ENCODE measurements at places on chromosomes 2 and 18. TPM values are rescaled to one million over a fixed set of nuclear protein-coding genes. Genes with fewer than 3 reads are reported as not detected.

- no peaks in the 10 kb centered on the region for H3K36me3 ChIP-seq
- no peak for DNase-seq
- peaks cover 32% of the 10 kb centered on the region for H3K4me1 ChIP-seq
- H3K27me3 ChIP-seq = no peaks in the 10 kb centered on the region
- peak overlapping the region; percentile 78 for H3K4me3 ChIP-seq
Observed at GRCh38 chr2:182426082-182426917, 536 bp downstream of the PDE1A start.

CPO gene
- total RNA-seq = not detected

DNA sequence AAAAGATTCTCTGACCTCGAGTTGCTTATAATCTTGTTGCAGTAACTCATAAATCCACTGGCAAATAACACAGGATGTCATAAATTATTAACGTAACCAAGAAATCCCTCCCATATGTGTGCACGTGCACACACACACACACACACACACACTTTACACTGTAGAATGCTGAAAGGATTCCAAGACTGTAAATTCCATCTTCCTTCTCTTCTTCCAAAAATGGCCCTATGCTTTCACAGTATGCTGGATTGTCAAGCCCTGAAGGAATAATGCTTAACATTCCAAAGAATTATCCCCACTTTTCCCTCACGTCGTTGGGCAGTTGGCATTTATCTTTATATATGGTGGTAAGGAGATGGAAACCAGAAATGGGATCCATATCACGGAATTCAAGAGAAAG is 117.5 kb upstream of the CRIM1 start:
- no peak overlapping the region for H3K27ac ChIP-seq
- no peak overlapping the region for H3K4me3 ChIP-seq
- no peaks in the 10 kb centered on the region for H3K4me1 ChIP-seq
- no peaks in the 10 kb centered on the region for H3K27me3 ChIP-seq
- no peak for DNase-seq

- no peaks in the 10 kb centered on the region for H3K36me3 ChIP-seq
- DNase-seq = no peak
- no peaks in the 10 kb centered on the region for H3K4me1 ChIP-seq
- no peaks in the 10 kb centered on the region for H3K27me3 ChIP-seq
- H3K27ac ChIP-seq = no peak overlapping the region
- no peak overlapping the region for H3K4me3 ChIP-seq
Observed at GRCh38 chr18:68267583-68267982, 447.3 kb downstream of the TMX3 start.

ANKRD29 gene
- total RNA-seq = 5.6 TPM

GRCh38 chr18:2894131-2894840 is 47.5 kb downstream of the EMILIN2 start:
- no peak for DNase-seq
- H3K4me1 ChIP-seq = peaks cover 12% of the 10 kb centered on the region
- no peaks in the 10 kb centered on the region for H3K27me3 ChIP-seq
- no peaks in the 10 kb centered on the region for H3K36me3 ChIP-seq

CD207 gene
- total RNA-seq = 0.27 TPM

DNA sequence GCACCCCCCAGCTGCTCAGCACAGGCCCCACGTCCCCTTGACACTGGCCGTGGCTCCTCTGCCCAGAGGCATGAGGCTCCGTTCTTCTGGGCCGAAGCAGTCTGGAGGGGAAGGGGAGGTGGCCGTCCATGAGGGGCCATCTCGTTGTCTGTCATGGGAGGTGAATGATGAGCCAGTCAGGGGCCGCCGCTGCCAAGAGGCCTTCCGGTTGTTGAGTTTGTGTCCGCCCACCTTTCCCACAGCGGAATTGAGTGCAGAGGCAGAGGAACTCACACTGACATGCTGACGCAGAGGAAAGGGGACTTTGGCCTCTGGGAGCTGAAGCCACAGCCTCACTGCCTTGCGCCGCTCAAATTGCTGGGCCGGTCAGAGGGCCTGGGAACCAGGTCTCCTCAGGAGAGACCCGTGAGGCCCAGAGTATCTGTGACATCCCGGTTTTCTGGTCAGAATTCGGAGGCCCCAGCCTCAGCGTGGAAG is 268.4 kb downstream of the ATAD2B start:
- no peaks in the 10 kb centered on the region for H3K27me3 ChIP-seq
- DNase-seq = no peak
- H3K4me3 ChIP-seq = no peak overlapping the region
- no peaks in the 10 kb centered on the region for H3K36me3 ChIP-seq
- peaks cover 4% of the 10 kb centered on the region for H3K4me1 ChIP-seq

DNA sequence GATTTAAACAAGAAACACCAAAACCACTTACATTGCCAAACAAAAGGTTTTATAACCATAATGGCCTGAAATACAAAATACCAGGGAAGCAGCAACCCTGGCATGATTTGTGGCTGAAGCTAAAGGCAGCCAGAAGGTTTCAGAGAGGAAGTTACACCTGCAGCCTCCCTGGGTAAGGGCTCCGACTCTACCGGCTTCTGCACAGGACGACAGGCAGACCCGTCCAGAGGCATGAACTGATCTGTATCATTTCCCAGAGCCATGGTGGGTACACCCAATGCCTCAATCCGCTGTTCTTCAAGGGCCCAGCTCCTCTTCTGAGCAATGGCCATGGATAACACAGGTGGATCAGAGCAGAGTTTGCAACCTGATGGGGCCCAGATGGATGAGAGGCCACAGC is 71.6 kb downstream of the PXDN start:
- no peaks in the 10 kb centered on the region for H3K27me3 ChIP-seq
- H3K4me3 ChIP-seq = no peak overlapping the region
- peaks cover 16% of the 10 kb centered on the region for H3K4me1 ChIP-seq
- DNase-seq = no peak
- no peak overlapping the region for H3K27ac ChIP-seq

GRCh38 chr2:168604252-168604651 is 148.2 kb downstream of the CERS6 start:
- no peak for DNase-seq
- no peaks in the 10 kb centered on the region for H3K4me1 ChIP-seq
- H3K27me3 ChIP-seq = no peaks in the 10 kb centered on the region
- H3K27ac ChIP-seq = no peak overlapping the region
- no peak overlapping the region for H3K4me3 ChIP-seq
